ENCODE measurements at places on chromosomes 4 and X.
A peak's percentile ranks its signal among the peaks of the same experiment; 100 is the strongest.

- no peak for DNase-seq
Observed at GRCh38 chrX:39724544-39724943, 373.2 kb downstream of the BCOR start.

DNA sequence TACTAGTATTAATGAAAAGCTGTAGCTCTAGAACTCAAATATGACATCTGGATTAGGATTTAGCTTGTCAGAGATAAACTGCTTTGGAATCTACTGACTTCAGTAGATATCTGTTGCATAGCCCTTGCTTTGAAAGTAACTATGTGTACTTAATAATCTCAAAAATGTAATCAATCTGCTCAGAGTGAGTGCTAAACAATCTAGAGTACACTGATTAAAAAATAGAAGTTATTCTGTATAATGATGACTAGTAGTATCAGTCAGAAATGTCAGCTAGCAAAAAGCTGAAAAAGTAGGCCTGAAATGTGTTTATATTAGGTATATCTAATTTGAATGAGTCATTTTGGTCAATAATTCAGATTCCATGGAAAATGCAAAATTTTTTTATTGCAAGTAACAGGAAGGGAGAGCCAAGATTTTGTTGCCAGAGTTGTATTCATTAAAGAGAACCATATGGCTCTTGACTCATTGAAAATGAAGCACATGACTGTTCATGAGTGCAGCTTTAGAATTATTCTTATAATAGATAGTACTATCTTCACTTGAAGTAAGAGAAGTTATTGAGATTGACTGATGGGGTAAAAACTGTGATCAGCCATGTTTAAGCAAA, 20.0 kb downstream of the CLCN3 start:
- DNase-seq, result no peak

- no peak for DNase-seq
Observed at GRCh38 chr4:144421839-144422565, 224.0 kb upstream of the HHIP start.

DNA sequence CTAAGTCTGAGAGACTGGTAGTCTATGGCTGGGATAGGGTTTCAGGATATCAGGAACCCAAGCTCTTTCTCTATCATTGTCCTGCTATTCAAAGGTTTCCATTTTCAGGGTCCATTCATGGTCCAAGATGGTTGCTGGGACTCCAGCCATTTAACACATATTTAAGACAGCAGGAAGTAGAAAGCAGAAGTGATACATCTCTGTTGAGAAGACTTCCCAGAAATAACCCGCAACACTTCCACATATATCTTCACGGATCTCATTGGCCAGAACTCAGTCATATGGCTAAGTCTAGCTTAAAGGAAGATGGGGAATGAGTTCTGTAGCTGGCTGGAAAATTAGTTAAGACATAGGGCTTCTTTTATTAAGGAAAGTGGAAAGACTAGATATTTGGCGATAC, 23.8 kb downstream of the CTSO start:
- DNase-seq, result no peak

DNA sequence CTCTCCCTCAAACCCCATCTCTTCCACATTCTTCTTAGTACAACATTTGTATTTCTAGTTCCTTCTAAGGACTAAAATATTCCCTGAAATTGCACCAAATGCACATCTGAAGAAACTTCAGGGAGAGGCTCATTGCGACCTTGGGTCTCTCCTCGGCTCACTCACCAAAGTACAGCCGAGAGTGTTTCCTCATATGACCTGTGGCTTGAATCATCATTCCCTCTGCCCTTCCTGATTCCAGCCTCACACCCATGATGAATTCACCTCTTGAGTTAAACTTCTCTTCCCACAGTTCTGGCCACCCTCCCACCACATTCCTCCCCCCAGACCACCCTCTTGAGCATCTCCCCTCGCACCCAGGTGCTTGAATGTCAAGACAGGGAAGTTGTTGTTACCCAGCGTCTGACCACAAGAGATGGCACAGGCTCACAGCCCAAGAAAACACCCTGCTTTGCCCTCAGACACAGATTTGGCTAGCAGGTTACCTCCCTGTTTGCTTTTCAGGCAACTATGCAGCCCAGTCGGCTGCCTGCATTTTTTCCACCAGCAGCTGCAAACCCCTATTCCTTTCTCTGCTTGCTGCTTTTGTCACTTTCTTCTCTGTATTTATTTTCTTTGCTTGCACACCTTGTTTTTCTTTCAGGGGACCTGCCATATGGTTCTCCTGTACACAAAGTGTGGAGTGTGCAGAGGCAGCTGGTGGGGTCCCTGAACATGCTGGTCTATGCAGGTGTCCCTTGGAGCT, 214.8 kb downstream of the SPATA18 start:
- DNase-seq, result no peak

GRCh38 chrX:69076088-69076487, 89.2 kb downstream of the PJA1 start:
- DNase-seq, result no peak

DNA sequence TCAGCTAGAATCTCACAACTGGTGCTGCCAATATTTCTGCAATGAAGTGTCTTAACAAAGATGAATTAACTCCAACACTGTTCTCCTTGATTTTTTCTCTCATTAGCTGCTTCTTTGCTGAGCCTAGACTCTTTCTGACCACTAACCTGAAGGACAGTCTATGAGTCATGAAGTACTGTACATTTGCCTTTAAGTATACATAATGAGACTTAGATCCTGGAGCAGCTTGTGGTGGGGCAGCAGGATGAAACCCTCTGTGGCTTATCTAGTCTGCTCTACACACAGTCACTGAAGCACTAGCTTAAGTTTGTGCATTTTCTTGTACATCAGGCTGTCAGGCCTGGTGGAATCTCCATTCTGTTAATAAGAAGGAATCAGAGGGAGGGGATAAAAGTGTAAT, 307.4 kb upstream of the SMIM31 start:
- DNase-seq, result no peak

DNA sequence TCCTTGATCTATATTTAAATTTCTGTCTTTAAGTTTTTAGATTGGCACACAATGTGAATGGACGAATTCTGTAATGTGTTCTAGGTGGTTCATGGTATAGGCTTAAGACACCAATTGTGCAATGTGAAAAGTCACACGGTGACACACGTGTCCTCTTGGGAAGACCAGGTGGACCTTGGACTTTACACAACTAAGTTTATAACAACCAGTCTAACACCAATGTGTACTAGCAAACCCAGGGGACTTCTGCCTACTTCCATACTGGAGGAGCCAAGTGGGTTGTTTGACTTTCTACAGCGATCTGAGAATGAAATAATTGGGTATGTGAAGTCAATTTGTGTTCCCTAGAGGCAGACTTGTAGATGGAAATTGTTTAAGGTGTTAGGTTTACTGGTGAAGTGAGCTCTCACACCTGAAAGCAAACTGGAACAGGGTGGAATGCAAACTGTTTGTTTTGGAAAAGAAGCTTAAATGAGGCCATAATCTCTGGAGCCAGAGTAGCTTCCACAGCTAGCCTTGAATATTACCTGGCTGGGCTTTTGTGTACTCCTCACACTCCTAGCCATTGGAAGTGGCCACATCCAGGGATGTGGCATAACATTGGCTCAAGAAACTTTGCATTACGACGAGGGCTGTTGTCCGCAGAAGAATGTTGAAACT, 45.9 kb upstream of the WDR1 start:
- no peak for DNase-seq

GRCh38 chr4:118916691-118917289, 28.1 kb downstream of the SYNPO2 start:
- no peak for DNase-seq

GRCh38 chr4:188346171-188346809, 207.0 kb downstream of the TRIML1 start:
- no peak for DNase-seq

DNA sequence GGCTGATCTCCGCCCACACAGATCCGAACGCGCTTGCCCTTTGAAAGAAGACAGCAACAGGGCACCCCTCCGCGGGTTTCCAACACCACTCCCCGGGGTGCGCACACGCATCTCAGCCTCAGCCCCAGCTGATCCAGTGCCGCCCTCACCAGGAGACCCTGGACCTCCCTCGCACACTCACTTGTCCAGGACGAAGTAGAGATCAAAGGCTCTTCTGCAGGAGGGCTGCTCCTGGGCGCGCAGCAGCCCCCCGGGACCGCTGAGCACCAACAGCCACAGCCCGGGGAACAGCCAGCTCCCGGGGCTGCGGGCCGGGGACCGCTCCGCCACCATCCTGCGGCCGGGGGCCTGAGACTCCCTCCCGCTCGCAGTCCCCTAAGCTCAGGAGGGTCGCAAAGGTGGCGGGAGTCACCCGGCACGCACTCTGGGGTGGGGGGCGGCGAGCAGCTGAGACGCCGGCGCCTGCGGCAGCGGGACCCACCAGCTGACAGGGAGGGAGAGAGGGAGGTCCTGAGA, 743 bp downstream of the ANTXR2 start:
- peak; percentile 13 for DNase-seq

DNA sequence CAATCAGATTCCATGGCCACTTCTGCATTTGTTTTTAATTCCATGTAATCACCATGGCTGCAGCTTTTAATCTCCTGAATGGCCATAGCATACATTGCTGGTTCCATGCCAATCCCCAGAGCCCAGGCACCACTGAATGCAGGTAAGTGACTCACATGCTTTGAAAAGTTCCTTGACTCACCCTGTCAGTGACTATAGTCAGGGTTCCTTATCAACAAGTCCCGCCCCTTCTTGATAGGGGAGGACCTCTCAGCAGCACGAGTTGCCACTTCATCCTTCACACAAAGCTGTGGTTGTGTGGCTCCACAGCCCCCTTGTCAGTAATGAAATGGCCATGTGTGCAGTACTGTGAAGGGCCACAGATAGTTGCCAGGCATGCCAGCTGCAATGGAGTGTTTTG, 516.6 kb downstream of the PPARGC1A start:
- peak; percentile 68 for DNase-seq

GRCh38 chrX:17812763-17813162, 48.3 kb downstream of the RAI2 start:
- no peak for DNase-seq
